ENCODE measurements at places on chromosomes 13 and 19.

DNA sequence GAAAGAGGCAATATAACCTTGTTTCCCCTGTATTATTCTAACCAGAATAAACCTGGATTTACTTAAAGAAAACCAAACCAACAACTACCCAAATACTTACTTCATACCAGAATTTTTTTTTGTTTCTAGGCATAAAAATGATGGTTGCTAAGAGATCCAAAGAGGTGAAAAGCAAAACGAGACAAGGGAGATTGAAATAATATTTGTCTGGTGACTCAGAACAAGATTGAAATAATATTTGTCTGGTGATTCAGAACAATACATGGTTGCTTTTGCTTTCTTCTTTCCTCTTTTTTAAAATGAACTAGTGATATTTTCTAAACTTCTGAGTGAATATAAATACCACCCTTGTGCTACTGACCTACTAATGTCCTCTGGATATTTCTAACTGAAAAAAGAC is 592.9 kb downstream of the KCTD12 start:
- DNase-seq, result no peak

- DNase-seq, result no peak
These were observed 861.9 kb downstream of the GPC5 start for GRCh38 chr13:92260363-92260762.

- DNase-seq, result no peak
These were observed 204.6 kb upstream of the TSC22D1 start for GRCh38 chr13:44780591-44781280.

- no peak for DNase-seq
These were observed 5.5 kb downstream of the HRC start for GRCh38 chr19:49149652-49150105.

DNA sequence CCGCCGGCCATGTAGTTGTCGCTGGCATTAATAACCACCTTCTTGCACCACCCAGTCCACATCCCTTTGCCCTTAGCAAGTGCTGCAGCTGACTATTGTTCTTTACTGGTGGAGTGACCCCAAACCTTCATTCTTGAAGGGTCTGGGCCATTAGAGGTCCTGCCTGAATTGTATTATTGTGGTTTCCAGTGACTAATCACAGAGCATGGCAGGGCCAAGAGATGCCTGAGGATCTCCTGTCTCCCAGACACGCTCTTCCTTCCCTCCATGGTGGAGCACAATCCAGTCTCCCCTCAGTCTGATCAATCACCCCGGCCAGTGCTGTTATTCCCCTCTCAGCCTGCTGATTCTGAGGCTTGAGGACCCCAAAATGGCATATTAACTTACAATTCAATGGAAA is 39.0 kb downstream of the C1QTNF9 start:
- DNase-seq, result no peak

GRCh38 chr19:12098040-12098439 is 33.5 kb downstream of the ZNF844 start:
- no peak for DNase-seq

GRCh38 chr19:28846094-28846812 is 366.7 kb downstream of the UQCRFS1 start:
- no peak for DNase-seq

DNA sequence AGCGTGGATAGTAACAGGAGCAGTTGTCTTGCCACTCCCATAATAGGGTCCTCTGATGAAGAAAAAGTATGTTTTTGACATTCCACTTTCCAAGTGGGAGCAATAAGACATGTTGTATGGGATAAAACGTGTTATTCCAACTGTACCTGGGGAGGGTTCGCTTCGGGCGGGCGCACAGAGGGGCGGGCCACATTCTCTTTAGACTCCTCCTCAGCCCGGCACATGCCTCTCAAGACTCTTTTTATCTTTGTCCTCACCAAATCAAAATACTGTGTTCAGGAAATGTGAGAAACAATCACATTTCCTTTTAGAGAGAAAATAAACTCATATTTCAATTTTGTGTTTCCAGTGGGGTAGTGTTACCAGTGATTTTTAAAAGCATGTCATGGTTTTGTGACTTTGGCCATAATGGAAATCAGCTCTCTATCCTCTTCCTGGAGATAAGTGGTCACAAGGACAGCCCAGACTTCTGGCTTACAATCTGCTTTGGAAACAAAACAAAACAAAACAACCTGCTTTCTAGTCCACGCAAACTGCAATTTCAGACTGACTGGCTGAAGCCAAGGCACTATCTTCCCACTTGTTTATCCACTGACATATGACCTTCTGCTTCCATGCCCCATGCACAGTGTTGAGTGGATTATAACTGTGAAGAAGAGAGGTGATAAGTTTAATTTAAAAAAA is 276.1 kb downstream of the NALCN start:
- no peak for DNase-seq

DNA sequence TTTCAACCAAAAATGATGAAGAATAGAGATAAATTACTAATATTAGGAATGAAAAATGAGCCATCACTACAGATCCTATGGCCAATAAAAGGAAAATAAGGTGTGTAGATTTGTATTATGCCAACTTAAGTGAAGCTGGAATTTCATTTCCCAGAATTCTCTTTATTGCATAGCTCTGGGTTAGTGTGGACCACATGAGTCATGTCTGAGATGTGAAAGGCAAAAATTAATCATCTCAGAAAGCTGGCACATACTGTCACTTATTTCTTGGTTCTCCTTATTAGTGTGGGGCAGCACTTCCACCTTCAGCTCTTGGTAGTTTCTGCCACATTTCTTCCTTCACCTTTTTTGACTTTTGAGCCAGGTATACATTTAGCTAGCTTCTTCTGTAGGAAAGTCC is 82.6 kb downstream of the KATNAL1 start:
- no peak for DNase-seq

DNA sequence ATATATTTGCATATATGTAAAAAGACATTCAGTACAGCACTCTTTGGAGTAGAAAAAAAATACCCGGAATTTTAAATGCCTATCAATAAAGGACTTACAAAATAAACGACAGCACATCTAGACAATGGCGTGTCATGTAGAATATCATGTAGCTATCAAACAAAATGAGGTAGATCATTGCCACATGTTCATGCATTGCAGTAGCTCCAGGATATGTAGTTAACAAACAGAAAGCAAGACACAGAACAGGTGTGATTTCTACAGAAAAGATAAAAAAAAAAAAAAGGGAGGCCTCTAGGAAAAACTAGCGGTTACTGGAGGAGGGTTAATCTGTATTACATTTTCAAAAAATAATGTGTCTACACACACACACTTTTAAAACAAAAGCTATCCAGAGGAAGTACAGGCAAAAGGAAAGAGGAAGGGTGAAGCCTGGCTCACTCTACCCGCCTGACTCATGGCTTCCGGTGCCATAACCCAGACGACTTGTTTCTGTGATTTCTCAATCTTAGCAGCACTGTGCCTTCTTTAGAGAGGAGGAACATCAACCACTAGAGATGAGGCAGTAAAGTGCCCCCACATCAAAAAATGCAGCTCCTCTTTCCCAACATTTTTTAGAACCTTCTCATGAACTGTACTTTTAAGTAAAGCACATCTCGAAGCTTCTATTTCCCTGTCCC is 6.9 kb downstream of the KCTD12 start:
- peak; percentile 47 for DNase-seq

GRCh38 chr19:1449467-1450442 is at the start of gene APC2:
Gene APC2, plus strand, starts transcription at chr19:1450121. Its CDS starts 2,881 bp downstream, at chr19:1453002.
- DNase-seq, result no peak

DNA sequence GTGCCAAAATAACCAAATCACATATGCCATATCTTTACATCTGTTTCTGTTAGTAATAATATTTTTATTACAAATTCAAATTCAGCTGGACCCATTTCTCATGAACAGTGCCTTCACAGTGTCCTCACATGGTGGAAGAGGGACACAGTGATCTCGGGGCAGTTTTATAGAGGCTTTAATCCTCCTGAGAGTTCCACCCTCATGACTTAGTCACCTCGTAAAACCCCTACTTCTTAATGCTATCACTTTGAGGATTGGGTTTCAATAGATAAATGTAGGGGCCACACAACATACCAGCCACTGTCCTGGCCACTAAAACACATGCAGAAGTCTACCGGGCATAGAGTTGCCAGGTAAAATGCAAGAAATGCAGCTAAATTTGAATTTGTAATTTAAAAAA is 201.5 kb downstream of the MYO16 start:
- DNase-seq, result no peak

GRCh38 chr13:24261566-24261965 is 47.8 kb upstream of the C1QTNF9 start:
- peak; percentile 67 for DNase-seq

- DNase-seq, result no peak
These were observed 1.2 kb downstream of the CARD8 start for GRCh38 chr19:48254529-48254970.

DNA sequence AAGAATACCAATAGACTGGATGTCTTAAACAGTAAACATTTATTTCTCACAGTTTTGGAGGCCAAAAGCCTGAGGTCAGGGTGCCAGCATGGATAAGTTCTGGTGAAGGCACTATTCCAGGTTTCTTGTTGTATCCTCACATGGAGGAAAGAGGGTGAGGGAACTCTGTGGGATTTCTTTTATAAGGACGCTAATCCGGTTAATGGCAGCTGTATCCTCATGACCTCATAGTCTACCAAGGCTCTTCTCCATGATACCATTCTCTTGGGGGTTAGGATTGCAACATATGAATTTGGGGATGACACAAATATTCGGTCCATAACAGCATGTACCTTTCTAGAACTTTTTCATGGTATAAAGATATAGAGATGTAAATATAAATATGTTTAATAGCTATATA is 412.0 kb downstream of the LMO7 start:
- no peak for DNase-seq

DNA sequence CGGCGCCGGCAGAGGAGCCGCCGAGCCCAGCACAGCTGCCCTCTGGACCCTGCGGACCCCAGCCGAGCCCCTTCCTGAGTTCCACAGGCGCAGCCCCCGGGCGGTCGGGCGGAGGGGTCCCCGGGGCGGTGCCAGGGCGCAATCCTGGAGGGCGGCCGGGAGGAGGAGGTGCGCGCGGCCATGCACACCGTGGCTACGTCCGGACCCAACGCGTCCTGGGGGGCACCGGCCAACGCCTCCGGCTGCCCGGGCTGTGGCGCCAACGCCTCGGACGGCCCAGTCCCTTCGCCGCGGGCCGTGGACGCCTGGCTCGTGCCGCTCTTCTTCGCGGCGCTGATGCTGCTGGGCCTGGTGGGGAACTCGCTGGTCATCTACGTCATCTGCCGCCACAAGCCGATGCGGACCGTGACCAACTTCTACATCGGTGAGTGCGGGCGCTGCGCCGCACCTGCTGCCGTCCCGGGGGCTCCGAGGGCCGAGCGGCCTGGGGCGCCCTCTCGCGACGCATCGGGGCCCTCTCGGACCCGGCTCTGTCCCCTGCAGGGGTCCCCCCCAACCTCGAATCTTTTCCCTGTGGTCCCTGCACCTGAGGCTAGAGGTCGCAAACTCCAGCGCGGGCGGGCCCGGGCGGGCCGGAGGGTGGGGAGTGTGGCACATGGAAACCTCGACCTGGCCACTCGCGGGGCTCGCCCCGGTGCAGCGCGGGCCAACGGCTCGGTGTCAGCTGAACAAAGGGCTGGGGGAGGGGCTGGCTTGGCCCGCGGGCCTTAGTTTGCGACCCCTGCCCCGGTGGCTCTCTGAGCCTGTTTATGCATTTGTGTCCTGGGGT is at the start of gene KISS1R:
KISS1R (plus strand) TSS at position 11 of the 829 bp plus-strand sequence; CDS start at position 181, 170 bp downstream.
- DNase-seq, result no peak

GRCh38 chr13:96743296-96744089 is 250.8 kb downstream of the OXGR1 start:
- DNase-seq, result no peak

DNA sequence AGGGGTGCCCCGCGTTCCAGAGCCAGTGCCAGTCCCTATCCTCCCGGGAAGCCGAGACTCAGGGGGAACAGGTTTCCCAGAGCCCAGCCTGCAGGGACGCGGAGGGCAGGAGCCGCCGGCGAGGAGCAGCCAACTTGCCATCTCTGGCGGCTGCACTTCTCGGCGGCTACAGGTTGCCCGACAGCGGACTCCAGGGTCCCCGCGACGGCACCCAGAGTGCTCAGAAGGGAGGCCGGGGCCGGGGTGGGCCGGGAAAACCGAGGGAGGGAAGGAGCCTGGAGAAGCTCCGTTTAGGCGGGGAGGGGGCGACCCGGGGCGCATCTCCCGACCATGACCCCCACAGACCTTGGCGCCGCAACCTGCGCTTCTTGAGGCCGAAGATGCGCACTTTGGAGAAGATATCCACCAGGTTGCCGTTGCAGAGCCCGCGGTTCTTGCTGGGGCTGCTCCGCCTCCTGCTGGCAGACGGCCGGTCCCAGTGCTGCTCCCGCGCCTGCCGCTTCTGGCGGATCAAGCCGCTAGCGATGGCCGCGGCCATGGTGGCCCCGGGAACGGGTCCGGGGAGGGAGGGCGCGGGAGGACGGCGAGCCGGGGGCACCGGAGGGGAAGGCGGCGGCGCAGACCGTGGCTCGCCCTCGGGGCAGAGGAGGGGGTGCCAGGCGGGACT is 463.8 kb downstream of the ITGBL1 start:
- no peak for DNase-seq

- DNase-seq, result no peak
These were observed 9.8 kb downstream of the TPRX1 start for GRCh38 chr19:47794526-47794925.

GRCh38 chr13:83515268-83516015 is 366.8 kb downstream of the SLITRK1 start:
- DNase-seq, result no peak

DNA sequence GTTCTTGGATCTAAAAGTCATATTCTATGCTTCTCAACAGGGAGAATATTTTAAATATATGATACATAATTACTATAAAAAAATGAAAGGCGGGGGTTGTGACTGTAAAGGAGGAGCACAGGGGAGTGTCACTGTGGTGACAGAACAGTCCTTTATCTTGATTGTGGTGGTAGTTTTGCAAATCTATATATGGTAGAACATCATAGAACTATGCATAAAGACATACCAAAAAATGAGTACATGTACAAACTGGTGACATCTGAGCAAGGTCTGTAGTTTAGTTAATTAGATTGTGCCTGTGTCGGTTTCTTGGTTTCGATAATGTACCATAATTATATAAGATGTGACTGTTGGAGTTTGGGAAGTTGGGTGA is 38.7 kb upstream of the GARRE1 start:
- no peak for DNase-seq

DNA sequence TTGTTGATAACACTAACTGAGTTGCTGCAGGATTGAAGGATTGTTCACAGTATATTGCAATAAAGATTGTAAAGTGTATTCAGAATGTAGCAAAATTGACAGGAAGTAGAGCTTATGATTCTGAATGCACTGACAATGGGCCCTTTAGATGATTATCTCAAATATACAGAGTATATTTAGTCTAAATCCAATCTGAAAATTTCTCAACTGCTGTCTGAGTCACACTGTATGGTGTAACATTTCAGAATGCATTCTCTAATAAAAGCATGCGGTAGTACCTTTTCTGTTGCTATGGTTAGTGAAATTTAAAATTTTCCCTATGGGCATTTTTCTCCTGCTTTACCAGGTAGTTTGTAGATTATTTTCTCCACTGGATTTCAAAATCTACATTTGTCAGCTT is 365.2 kb downstream of the PCDH17 start:
- DNase-seq, result no peak
